ENCODE measurements at places on chromosomes 13 and 19.

- DNase-seq, result no peak
Observed at GRCh38 chr13:41919741-41920487, 41.0 kb downstream of the VWA8 start.

GRCh38 chr19:50202386-50202785 is 1.0 kb upstream of the MYH14 start:
- DNase-seq, result no peak

GRCh38 chr13:27997904-27998522 is 9.5 kb upstream of the URAD start:
- DNase-seq, result peak; percentile 25

DNA sequence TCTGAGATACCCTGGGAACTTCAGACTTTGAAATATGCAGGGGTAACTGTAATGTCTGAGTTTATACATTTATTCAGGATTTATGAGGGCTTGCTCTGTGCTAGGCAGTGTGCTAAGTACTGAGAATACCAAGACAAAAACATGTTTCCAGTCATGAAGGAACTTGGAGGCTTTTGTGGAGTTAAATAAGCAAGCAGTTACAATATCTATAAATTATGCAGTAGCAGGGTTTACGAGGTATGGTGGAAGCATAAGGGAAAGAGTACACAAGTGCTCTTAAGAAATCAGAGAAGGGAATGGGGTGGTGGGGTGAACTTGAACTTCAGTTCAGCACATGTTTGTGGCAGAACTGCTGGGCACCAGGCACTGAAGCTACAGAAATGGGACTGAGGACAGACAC is 28.0 kb downstream of the MAB21L1 start:
- DNase-seq, result no peak

- no peak for DNase-seq
Observed at GRCh38 chr13:28047757-28048388, 52.5 kb downstream of the FLT3 start.

DNA sequence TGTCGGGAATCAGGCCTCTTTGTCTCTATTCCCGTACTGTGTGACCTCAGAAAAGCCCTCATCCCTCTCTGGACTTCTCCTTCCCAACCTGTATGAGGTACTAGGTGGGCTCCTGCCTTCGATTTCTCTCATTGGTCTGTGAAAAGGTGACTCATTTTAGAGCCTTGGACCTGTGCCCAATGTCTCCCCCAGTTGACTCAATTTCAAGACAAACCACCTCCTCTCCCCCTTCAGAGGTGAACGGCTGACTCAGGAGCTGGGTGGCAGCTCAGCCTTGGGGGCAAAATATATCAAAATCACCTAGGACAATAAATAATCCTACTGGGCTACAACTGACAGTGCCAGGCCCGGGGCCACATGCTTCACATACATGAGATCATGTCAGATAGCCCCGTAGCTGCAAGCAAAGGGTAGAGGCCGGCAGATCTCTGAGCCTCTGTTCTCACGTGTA is 630 bp downstream of the COQ8B start:
- DNase-seq, result no peak

DNA sequence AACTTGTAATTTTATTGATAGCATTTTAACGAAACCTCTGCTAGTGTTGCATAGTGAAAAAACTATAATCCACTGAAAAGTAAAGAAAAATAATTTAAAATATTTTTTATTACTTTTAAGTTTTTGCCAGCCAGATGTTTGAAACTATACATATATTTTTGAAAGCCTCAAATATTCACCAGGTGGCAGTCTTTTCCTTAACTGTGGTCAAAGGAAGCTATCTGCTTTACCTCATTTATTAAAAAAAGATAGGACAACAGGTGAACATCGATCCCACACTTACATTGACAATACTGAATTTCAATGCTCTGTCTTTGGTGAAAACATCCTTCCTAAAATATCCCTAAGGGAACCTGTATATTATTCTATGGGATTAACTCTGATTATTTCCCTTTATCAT is 100.5 kb downstream of the TRPC4 start:
- no peak for DNase-seq

DNA sequence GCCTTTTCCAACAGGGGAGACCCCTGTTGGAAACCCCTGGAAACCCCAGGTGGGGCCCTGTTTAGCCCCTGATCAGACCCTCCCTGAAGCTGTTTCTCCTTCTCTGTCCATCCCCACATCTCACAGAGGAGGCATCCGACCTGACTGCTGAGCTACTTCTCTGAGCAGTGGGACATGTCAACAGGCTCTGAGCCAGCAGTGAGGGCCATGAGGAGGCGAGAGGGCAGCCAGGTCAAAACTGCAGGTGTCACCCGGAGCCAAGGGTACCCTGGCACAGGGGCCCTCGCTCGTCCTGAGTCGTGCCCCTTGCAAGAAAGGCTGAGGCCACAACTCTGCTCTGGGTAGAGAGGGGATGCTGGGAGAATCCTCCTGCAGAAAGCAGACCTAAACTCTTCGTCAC is 13.6 kb downstream of the PEPD start:
- no peak for DNase-seq

- no peak for DNase-seq
Observed at GRCh38 chr19:3336680-3337523, 29.5 kb upstream of the NFIC start.

DNA sequence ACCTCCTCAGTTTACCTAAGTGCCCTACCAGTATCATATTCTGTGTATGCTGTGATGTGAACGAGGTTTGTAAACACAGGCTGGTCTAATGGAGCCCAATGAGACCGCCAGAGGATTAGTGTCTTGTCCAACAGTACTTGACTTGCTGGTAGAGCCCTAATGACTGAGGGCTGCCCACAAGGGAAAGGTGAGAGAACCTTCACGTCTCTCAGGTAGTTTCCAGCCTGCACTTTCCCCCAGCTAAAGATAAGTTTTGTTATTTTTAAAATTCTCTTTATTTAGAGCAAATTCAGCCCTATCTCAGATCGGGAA is 498 bp upstream of the RBM26 start:
- no peak for DNase-seq

- no peak for DNase-seq
Observed at GRCh38 chr13:83722443-83722842, 159.8 kb downstream of the SLITRK1 start.

DNA sequence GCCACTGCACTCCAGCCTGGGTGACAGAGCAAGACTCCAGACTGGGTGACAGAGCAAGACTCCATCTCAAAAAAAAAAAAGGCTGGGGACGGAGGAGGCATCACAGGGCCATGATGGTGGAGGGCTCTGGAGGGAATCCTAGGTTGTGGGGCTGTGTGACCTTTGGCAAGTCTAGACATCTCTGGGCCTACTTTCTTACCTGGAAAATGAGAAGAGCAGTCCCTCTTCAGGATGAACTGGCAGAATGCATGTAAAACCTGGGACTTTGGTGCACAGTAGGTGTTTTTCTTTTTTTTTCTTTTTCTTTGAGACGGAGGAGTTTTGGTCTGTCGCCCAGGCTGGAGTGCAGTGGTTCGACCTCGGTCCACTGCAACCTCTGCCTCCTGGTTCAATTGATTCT is 13.7 kb downstream of the CIB3 start:
- DNase-seq, result no peak

GRCh38 chr19:50628146-50628545 is 11.5 kb downstream of the SYT3 start:
- DNase-seq, result no peak

DNA sequence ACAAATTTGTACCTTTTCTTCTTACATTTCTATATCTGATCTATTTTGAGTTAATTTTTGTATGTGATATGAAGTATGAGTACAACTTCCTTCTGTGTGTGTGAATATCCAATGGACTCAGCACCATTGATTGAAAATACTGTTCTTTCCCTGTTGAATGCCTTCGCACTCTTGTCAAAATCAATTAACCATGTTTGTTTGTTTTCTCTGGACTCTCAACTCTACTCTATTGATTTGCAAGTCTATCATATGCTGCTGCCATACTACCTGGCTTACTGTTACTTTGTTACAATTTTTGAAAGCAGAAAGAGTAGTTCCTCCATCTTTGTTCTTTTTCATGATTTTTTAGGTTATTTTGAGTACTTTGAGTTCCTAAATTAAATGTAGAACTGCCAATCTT is 1437.4 kb upstream of the SPRY2 start:
- DNase-seq, result no peak

DNA sequence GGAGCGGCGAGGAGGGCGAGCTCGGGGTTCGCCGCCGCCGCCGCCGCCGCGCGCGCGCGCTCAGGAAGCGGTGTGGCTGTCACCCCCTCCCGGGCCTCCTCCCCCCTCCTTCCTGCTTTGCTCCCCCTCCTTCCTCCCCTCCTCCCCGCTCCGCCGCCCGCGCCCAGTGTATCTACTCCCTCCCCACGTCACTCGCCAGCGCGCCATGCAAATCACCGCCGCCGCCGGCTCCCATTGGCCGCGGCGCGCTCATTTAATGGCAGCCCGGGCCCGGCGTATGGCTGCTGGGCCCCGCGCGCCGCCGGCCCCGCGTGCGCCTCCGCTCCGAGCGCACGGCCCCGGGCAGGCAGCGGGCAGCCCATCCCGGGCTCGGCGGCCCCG is 335 bp upstream of the SOX1 start:
- DNase-seq, result no peak

DNA sequence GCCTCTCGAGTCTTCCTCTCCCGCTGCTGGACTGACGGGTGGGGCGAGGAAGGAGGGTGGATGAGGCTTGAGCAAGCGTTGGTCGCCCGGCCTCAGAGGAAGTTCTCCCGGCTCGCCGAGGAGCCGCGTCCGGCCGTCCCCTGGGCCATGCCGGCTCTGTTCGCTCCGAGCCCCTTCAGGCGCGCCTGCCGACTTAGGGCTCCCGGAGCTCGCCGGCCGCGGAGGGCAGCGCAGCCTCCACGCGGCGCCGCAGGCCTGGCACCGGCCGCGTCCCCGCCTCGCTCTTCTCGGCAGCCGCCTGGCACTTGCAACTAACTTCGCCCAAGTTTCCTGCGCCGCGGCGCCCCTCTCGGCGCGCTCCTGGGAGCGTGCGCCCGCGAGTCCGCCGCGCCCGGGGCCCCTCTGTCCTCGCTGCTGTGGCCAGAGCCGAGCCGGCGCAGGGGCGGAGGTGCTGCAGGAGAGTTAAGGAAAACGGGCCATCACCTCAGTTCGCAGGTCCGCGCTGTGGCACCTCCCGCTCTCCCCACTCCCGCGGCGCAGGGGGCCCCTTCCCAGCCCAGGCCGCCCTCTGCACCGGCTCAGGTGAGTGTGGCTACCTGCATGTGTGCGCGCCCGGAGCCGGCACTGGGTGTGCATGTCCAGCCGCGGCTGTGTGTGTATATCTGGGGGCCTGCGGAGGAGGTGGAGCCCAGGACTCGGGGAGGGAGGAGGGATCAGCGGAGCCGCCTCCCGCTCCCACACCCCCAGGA is 641 bp upstream of the SOX21 start:
- peak; percentile 41 for DNase-seq

DNA sequence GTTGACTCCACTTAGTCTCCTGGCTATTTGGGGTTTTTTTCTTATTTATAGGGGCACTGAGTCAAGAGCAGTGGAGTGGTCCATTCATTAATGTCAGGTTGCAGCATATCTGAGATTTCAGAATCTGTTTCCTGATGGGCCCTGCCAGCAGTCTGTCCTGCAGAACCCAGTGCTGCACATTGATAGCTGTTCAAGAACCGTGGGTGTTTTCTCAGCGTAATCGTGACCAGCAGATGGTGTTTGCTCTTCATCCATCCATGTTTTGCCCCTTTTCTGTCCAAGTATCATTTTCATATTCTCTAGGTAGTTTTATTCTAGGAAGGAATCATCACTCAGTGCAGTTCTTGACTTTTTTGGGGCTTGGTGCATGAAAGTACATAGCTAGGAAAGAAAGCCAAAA is 166.5 kb downstream of the ATP8A2 start:
- no peak for DNase-seq

DNA sequence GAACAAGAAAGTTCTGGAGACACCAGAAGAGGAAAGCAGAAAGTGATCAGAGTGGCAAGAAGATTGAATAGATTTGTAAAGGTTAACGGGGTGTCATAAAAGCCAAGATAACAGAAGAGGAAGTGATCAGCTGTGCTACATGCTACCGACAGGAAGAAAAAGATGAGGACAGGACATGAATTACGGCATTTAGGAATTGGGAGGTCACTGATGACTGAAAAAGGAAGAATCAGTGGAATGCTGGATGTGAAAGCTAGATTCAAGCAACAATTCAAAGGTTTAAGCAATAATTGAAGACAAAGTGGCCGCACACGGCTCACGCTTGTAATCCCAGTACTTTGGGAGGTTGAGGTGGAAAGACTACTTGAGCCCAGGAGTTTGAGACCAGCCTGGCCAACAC is 15.1 kb downstream of the ZNF160 start:
- no peak for DNase-seq

GRCh38 chr19:30653646-30654386 is 281.6 kb downstream of the ZNF536 start:
- DNase-seq, result no peak

DNA sequence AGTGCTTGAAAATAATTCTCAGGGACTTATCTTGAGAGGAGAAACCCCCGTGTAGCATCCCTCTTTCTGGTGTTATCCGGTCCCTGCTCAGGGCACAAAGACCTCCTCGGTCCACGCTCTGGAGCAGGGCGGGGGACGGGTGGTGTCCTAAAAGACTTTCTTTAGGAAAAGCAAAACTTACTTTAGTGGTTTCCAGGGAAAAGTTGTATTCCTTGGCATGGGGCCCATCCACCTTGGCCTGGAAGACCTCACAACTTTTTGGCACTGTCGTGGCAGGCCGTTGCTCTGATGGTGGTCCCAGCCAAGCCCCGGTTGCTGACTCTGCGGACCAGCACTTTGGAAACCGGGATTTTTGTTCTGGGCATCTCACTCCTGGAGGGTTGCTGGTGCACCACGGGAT is 2.7 kb downstream of the AMER2 start:
- DNase-seq, result no peak

DNA sequence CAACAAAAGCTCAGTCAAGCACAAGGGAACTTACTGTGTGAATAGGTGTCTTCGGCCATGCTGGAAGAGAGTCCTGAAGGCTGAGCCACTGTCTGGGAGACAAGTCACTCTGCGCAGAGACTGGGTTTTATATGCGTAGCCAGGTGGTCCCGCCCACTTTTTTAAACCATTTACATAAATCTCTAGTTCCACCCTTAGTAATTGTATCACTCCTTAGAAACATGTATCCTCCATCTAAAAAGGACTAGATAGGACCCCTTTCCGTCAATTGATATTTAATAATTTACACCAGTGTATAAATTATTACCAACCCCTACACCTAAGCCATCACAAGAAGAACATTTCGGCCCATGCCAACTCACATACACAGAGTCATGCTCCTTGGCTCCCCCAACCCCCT is at the start of gene DUXA:
Gene DUXA, minus strand, starts transcription at position 101 of the 400 bp plus-strand sequence. Its CDS starts 42 bp downstream, at position 59.
- no peak for DNase-seq

GRCh38 chr19:14368011-14368513 is 13.2 kb upstream of the ADGRE5 start:
- DNase-seq, result no peak

- DNase-seq, result no peak
Observed at GRCh38 chr19:1424192-1424955, 13.8 kb upstream of the RPS15 start.

Data from NCI-H510A (cell line).